ENCODE measurements at places on chromosomes 1 and 21. TPM values are rescaled to one million over a fixed set of nuclear protein-coding genes. Genes with fewer than 3 reads are reported as not detected.

ECM1 gene
- 1.3 TPM for total RNA-seq

BRDT gene
- total RNA-seq = not detected

GRCh38 chr1:111895017-111895416 lies 94.5 kb downstream of the KCND3 start:
- no peaks in the 10 kb centered on the region for H3K36me3 ChIP-seq
- no peaks in the 10 kb centered on the region for H3K4me1 ChIP-seq
- no peaks in the 10 kb centered on the region for H3K27me3 ChIP-seq
- H3K27ac ChIP-seq = no peak overlapping the region
- no peak overlapping the region for H3K4me3 ChIP-seq
- no peak for DNase-seq

DNA sequence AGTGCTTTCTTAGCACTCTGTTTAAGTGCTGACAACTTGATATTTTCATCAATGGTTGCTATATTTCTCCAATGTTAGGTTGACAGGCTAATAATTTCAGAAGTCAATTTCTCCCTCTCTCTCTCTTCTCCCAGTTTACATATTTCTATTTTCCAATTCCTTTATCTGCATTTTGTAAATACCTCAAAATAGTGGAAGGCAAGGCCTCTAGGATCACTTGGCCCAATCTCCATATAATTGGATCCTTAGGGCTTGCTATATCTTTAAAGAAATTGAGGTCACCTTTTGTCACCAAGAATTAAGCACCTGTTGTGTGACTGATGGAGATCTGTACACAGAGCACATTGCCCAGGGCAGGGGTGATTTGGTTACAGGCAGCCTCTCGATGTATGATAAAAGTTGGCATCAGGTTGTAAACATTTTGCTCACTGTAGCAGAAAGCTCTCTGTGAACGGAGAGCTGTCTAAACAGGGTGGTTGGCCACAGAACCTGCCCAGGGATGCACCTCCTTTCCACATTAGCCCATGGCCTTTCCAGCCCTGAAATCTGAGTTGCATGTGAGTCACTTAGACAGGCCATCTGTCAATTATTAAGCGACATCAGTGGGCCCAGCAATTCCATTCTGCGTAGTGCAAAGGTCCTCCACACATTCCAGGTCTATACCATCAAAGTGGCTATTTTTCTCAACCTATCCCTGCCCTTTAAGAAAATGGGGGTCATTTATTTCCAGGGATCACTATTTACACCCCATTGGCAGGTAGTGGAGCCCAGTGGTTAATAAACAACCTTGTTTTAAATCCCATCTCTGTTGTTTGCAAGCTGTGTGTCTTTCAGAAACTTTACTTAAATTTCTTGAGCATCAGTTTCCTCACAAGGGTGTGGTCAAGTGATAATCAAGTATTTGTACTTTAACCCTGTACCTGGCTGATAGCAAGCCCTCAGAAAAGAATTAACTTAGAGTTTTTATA lies 29.1 kb upstream of the IRF2BP2 start:
- H3K4me1 ChIP-seq = peaks cover 52% of the 10 kb centered on the region
- DNase-seq = peak; percentile 78
- H3K27ac ChIP-seq = peak overlapping the region; percentile 21
- no peaks in the 10 kb centered on the region for H3K36me3 ChIP-seq

GRCh38 chr1:70465911-70466310 lies 54.8 kb downstream of the CTH start:
- H3K27ac ChIP-seq = no peak overlapping the region
- no peaks in the 10 kb centered on the region for H3K27me3 ChIP-seq

Data from body of pancreas (tissue), 4 donors.